Dermis blood vessel endothelial cell (primary cell): ENCODE measurements at places on chromosomes 11 and 22. TPM values are rescaled to one million over a fixed set of nuclear protein-coding genes. Genes with fewer than 3 reads are reported as not detected.

GRCh38 chr11:131530407-131530806 lies 160.0 kb downstream of the NTM start:
- DNase-seq, result no peak

Gene OR2D2
- total RNA-seq, result 0.17 TPM in 1 of 2 replicates, not detected in the other

Gene MRPL49
- 51.8 and 59.2 TPM in 2 replicates for total RNA-seq

Gene SLC5A1
- not detected in 2 replicates for total RNA-seq
